ENCODE measurements at places on chromosomes 3 and 15.
A peak's percentile ranks its signal among the peaks of the same experiment; 100 is the strongest.

GRCh38 chr3:140770977-140771667 lies 93.3 kb downstream of the TRIM42 start:
- DNase-seq: peak; percentile 23

DNA sequence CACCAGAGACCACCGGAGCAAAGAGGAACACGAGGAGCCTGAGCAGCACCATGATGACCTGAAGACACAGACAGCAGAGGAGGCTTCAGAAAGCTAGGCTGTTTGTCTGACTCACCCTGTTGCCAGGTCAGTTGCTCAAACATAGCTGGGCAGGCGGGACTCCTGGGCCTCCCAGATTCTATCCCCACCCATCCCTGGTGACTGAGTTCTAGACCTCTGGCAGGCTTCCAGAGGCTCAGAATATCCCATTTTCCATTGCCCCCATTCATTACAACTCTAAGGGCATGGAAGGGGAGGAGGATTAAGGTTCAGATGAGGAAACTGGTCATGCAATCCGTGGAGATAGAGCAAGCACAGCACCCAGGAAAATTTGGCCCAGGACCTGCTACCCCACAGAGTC lies at the start of gene CDHR4:
TSS of gene CDHR4 (minus strand) at position 113 of the 400 bp plus-strand sequence. CDS start at position 52, 61 bp downstream.
- DNase-seq: no peak

DNA sequence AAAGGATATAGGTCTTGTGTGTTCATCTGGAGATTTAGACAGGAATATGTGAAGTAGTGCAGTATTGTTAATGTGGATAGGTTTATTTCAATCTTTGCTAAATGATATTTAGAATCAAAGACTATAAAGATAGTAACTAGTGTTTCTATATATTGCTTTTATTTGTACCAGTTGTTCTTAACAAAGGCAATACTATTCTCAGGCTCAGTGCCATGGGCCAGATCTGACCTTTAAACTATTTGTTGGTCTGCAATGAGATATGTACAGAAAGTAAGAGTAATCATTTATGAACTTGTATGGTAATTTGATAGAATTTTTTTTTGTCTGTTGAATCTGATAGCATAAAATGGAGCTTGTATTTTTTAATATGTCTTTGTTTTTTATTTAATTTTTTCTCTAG lies 146.7 kb upstream of the AZI2 start:
- no peak for DNase-seq

DNA sequence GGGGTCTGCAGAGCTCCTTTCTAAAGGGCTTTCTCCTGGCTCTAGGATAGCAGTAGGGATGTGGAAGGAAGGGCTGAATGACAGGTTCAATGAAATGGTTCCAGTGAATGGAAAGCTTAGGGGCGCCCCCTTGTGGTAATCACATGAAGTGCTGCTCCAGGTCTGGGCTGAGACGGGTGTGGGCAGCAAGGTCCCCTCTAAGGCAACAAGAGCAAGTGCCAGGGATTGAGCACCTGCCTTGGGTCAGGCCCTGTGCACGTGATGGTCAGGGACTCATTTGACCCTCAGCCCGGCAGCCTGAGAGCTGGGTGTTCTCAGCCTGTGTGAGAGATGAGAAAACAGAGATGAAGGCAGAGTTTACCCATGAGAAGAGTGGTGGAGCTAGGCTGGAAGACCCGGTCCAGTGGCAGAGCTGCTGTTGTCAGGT lies 12.1 kb upstream of the CX3CR1 start:
- peak; percentile 75 for DNase-seq

DNA sequence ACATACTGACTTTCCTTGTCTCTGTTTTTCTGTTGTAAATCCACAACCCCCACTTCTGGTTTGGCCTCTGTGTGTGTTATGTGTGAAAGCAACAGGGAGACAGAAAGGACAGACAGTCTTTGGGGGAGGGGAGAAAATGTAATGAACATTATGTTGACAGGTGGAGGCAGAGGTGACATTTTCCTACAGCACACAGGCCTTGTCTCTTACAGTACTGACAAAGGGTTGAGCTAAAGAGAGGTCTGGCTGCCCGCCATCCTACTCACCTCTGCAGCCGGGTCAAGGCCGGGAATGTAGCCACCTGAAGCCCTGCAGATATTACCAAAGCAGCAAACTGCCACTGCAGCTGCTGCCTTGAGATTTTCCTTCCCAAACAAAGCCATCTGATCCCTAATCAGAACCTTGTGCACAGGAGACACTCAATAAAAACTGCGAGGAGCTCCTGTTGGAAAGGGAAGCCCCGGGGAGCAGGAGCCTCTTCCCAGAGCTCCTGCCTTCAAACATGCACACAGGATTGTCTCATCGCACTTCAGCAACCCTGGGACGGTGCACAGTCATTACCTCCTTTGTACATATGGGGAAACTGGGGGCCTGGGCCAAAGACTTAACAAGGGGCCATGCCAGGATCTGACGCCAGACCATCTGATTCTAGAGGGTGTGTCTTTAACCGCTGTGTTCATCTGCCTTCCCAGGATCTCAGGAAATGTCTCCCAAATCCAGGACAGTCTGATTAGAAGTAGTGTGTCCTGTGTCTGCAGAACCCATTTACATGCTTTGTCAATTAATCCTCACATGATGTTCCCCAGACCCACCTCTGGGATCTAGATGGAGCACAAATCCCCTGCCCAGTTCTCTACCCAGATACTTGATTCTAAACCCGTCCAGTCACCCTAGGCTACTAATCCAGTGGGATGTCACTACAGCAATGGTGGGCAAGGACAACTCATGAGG lies 14.2 kb downstream of the MYO5C start:
- no peak for DNase-seq

- no peak for DNase-seq
Measured at GRCh38 chr15:62868507-62868906, 174.0 kb upstream of the TPM1 start.

- no peak for DNase-seq
Measured at GRCh38 chr3:126343649-126344035, 13.6 kb downstream of the KLF15 start.

GRCh38 chr3:60298141-60298540 lies 953.1 kb downstream of the FHIT start:
- DNase-seq: no peak

DNA sequence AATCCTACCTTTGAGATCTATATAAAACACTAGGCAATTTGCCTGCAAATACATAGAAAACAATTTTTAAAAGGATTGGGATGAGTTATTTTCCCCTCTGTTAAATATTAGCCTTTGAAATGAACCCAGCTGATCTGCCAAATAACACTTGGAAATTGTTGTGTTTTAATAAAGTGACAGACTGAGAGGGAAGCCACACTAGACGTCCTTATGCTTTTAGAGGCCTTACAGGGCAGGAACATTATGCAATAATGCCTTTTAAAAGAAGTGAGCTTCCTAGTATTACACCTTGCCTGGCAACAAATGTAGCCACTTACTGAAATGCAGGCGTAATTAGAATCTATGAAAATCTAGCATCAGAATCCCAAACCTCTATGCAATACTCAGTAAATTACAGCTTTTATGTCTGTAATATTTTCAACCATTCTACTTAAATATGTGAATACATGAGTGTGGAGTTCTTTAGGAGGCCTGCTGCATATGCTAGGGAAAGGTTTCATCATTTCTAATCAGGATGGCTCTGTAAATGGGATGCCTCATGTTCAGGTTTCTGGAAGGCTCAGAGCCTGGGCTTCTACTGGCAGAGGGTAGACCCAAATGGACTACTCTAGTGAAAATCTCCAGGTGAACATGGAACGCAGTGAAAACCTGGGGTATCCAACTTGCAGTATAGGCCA lies 20.3 kb downstream of the AGTR1 start:
- no peak for DNase-seq

GRCh38 chr15:78007211-78007931 lies 70.1 kb downstream of the TBC1D2B start:
- no peak for DNase-seq

DNA sequence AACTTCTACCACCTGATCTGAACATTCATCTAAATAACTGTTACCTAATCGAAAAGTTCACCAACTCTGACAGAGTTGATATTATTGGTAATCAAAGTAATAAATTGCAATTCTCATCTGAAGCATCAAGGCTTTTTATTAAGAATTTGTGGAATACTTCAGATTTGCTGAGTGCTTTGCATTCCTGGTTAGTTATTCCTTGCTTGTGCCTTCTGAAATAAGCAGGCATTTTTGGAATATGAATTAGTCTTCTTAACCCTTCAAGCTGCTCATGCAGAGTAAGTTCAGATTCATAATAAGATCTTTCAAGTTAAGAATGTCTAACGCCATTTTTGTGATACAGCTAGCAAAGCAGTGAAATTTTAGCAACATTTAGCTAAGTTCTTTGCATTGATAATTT lies 188.5 kb downstream of the ALCAM start:
- DNase-seq: no peak

DNA sequence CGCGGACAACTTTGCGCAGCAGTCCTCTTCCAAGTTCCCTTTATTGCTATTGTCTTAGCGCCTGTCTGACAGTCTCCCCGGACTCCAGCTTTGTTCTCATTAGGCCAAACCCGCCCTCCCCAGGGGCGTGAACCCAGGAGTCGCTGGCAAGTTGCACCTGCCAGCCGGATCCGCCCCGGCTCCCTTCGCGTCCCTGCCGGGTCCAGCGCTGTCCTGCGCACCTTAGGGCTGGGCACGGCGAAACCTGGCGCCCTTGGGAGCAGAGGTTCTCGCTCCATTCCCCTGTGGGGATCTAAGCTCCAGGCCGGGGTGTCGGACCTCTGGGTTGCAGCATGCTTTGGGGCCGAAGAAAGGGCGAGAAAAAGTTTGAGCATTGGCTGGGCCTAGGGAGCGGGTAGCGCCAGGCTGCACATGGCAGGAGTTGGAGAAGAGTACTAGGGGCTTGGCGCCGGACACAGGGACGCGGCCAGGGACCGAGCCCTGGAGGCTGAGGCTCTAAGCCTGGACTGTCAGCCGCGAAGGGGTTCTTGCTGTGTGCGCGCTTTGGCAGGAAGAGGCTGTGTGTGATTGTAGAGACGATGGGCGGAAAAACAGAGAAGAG lies 335.1 kb upstream of the THRB start:
- no peak for DNase-seq

GRCh38 chr3:54188176-54188791 lies 65.9 kb downstream of the CACNA2D3 start:
- DNase-seq: peak; percentile 68

DNA sequence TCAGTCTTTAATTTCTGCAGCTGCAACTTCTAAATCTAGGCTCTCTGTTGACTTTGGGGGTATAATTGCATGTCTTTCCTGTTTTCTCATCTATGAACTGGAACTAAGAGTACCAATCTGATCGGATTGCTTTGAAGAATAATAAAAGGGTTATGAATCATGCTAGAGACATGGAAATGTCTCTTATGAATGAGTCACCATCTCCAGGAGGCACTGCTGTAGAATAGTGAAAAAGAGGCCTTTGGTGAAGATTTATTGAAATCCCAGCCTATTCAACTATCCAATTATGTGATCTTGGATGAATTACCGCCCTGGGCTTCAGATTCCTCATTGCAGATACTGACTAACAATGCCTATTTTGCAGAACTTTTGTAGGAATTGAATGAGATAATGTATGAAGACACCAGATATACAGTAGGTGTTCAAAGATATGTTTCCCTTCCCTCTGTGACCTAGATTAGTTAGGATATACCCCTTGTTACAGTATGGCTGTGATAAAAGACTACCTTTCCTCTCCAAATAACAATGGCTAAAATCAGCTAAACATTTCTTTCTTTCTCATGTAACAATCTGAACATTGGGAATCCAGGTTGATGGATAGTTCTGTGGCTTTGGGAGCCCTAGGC lies 11.5 kb upstream of the CMTM8 start:
- DNase-seq: no peak

DNA sequence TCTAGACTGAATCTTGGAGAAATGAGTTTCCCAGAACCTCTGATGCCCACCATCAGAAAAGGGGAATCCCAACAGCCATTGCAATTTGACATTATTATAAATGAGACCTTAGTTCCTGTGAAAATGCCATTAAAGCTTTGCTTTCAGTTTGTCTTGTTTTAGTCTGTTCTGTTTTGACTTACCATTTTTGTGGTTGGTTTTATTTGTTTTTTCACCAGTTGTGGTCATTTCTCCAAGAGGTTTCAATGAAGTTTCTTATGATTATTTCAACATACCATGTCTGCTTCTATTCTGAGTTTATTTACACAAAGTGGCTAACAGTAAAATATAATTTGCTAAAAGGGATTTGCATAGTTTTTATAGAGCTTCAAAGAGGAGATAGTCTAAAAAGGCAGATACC lies 175.0 kb upstream of the MCTP2 start:
- no peak for DNase-seq

- no peak for DNase-seq
Measured at GRCh38 chr3:195517030-195517429, 26.1 kb downstream of the PPP1R2 start.

- DNase-seq: peak; percentile 37
Measured at GRCh38 chr3:169390271-169390670, 273.2 kb downstream of the MECOM start.

GRCh38 chr3:6066397-6066796 lies 794.5 kb upstream of the GRM7 start:
- no peak for DNase-seq

DNA sequence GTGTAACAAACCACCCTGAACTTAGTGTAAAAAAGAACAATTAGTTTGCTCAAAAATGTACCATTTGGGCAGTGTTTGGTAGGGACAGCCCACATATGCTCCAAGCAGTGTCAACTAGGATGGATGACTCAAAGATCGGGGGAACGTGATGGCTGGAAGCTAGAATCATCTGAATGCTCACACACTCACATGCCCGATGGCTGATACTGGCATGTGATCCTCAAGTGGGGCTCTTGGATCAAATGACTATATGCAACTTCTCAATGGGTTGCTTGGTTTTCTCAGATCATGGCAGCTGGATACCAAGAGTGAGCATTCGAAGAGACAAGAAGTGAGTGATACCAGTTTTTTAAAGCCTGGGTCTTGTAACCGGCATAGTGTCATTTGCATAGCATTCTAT lies 335.9 kb upstream of the KCNMB2 start:
- DNase-seq: no peak

DNA sequence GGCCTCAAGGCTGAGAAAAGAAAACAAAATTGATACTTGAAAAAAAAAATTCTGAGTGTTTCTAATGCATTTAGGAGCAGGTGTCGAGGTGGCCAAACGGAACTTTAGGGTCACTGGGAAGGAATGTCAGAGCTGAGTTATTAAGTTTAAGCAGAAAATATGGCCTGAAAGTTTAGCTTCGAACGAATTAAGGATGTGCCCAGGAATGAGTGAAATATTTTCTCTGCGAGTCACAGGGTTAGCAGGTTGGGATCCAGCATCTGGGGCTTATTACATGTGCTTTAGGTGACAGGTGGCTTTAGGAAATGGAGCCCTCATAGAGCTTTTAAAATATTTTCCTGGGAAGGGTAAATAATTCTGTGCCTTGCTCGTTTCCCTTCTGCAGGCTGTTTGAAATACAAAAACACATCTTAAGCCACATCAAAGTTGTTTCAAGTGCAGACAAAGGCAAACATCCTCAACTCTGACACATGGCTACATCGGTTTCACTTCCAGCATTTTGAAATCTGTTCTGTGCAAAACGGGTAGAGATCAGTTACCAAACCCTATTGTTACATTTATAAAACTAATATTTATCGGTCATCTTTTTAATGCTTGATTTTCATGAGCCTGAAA lies 143.1 kb upstream of the ARRDC4 start:
- no peak for DNase-seq

GRCh38 chr15:96629511-96629910 lies 299.0 kb downstream of the NR2F2 start:
- no peak for DNase-seq

- peak; percentile 61 for DNase-seq
Measured at GRCh38 chr15:99450896-99451358, 114.9 kb upstream of the MEF2A start.

Measured in GM12865 (cell line).